Hematopoietic multipotent progenitor cell (in vitro differentiated cells): ENCODE measurements at places on chromosomes 12 and 14. TPM values are rescaled to one million over a fixed set of nuclear protein-coding genes. Genes with fewer than 3 reads are reported as not detected.

DNA sequence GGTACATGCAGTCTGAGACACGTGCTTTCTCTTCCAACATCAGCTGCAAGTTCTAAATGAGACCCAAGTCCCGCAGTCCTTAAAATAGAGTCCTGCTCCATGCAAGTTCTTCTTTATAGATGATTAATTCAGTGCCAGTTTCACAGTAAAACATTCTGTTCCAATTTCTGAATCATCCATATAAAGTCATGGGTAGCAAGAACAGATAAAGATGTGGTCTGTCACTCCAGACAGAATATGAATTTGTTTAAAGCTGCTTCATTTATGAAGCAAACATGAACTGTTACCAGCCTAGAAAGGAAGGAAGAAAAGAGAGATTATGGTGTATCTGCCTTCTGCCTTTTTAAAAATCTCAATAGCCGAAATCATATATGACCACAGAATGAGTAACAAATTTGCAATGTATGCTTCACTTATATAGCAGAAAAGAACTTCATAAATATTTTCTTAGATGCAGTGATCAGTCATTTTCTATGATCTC lies 83.3 kb downstream of the KITLG start:
- DNase-seq, result no peak

DNA sequence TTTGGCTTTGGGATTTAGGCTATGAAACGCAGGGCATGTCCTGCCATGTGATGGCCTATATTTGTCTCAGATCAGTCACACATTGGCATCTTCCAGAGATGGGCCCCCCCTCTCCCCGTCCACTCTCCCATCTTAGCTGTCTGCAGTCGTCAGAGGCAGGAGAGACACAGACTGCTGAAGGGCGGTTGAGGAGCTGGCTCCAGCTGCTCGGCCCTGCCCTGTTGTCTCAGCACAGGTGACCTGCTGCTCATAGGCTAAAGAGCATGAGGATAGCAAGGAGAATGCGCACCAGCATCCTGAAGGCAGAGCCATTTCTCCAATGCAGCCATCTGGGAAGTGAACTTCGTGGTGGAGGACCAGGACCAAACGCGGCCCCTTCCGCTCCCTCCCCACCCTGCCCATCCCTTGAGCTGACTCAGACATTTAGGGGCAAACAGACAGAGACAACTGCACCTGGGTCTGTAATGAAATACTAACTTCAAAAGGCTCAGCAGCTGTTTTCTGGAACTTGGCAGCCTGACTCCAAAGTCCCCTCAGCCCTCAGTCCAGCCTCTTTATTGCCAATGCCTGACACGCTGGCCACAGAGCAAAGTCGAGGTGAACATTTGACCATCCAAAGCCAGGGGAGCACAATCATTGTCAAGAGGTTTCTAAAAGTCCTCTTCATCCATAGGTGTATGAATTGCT lies 22.3 kb downstream of the FZD10 start:
- DNase-seq, result no peak

- no peak for DNase-seq
These were observed 26.9 kb downstream of the SCARB1 start for GRCh38 chr12:124836759-124837158.

- no peak for DNase-seq
These were observed 182.2 kb upstream of the SFSWAP start for GRCh38 chr12:131528667-131529066.

DNA sequence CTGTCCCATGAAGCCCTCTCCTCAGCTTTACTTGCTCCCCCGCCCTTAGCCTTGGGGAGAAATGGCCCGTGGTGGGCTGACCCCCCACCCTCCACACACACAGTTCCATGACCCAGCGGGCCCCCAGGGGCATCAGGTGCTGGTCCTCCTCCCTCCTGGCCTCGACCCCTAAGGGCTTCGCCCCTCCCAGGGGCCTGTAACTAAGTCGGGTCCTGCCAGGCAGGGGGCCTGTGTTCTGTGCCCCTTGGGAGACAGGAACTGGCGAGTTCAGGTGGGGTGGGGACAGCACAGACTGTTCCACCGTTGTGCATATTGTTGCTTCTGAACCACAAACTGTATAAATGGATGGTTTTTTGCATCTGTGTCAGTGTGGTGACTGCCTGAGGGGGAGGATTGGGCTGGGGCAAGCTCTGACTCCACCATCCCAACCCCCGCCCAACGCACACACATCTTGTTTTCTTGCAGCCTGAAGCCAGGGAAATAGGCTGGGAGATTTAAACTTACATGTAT lies 8.8 kb downstream of the TAMALIN start:
- no peak for DNase-seq

The TNS2 gene
- total RNA-seq, result 3.2 TPM

The ATL1 gene
- 11.0 TPM for total RNA-seq

GRCh38 chr12:68773582-68773981 lies 27.6 kb downstream of the SLC35E3 start:
- no peak for DNase-seq

- no peak for DNase-seq
These were observed 108.6 kb upstream of the DYRK2 start for GRCh38 chr12:67539946-67540345.

DNA sequence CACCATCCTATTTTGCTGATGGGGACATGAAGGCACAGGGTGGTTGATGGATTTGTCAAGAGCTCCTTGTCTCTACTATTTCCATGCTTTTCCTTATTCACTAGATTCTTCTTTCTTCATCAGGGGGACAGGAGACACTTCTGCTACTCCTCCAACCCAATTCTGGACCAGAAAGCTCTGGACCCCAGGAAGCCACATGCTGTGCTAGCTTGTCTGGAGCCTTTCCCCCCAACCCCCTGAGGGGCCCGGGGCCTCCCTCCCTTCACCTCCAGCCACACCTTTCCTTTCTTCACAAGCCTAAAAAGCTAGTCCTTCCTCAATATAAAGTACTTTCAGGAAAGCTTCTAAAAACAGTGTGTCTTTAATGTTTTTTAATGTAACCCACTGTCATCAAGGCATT lies 75.1 kb upstream of the CAPRIN2 start:
- DNase-seq, result no peak

DNA sequence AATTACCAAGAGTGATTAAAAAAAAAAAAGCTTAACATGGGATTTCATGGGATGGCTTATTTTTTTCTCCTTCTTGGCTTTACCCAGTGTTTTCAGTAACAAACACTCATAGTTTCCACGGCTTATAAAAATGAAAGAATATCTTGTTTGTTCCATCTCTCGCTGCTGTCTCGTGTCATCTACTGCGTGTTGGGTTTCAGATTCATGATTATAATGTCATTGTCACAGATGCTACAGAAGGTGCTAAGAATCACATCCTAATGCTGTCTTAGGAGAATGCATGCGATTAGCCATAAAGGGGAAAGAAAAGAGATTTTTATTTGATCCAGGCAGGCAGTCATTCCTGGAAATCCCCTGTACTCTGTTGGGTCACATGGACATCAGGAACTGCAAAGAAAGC lies 1267.6 kb upstream of the TMEM132C start:
- no peak for DNase-seq

- DNase-seq, result no peak
These were observed 1.2 kb downstream of the NUDT4 start for GRCh38 chr12:93378998-93379325.

DNA sequence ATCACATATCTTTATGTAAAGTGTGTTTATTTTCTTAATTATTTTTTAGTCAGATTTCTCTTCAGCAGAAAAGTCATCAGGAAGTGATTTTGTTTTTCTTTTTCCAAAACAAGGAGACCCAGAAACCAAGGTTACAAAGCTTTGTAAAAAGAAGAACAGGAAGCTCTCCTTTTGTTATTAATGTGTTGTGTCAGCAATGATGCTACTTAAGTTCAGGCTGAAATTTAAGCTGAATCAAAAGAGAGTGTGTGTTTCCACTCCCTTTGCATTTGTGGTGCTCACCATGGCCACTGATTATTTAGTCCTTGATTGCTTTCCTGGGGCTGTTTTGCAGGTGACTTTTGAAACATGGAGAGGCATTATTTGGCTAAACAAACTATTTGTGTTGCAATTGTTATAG lies 155.3 kb upstream of the ATP2B1 start:
- no peak for DNase-seq

GRCh38 chr14:102323102-102323501 lies 3.6 kb downstream of the ZNF839 start:
- DNase-seq, result no peak

GRCh38 chr12:8482571-8483061 lies 26.9 kb downstream of the CLEC6A start:
- no peak for DNase-seq

The OR6C2 gene
- total RNA-seq, result not detected

DNA sequence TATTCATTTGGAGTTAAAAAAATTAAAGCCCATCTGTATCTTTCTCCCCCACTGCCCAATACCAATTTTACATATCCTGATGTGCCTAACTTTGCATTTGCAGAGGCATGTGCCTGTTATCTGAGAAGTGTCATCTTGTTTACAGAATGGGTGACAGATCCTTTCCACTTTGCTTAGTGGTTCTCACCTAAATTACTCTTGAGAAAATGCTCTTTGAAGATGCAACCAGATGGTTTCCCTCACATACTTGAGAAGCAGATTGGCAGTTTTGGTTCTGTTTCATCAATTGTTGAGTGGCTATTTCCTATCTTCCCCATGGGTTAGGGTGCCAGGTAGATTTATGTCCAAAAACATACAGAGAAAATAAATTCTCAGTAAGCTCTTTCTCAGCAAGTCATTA lies 1051.4 kb upstream of the ATXN7L3B start:
- DNase-seq, result no peak

The A2M gene
- under 0.01 TPM for total RNA-seq

- DNase-seq, result no peak
These were observed 5.1 kb upstream of the DENR start for GRCh38 chr12:122747224-122748135.

GRCh38 chr12:67327466-67327865 lies 58.3 kb downstream of the CAND1 start:
- no peak for DNase-seq

The ESYT1 gene
- 254 TPM for total RNA-seq

DNA sequence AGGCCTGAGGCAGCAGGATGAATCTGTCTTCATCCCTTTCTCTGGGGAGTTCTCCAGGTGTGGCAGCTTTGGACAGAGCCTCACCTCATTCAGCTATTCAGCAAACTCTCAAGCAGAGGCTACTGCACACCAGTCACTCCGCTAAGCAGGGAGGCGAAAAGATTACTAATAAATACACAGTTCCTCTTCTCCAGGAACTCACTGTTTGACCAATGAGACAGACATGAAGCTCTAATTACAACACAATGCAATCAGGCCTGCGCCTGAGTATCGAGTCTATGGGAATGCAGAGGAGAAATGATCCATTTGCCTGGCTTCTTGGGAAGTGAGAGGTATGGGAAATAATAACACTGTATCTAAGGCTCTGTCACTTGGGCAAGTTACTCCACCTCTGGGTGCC lies 178.1 kb downstream of the CRADD start:
- DNase-seq, result no peak

GRCh38 chr12:121678716-121679300 lies 9.4 kb upstream of the MORN3 start:
- DNase-seq, result no peak

The ABCC9 gene
- under 0.01 TPM for total RNA-seq

DNA sequence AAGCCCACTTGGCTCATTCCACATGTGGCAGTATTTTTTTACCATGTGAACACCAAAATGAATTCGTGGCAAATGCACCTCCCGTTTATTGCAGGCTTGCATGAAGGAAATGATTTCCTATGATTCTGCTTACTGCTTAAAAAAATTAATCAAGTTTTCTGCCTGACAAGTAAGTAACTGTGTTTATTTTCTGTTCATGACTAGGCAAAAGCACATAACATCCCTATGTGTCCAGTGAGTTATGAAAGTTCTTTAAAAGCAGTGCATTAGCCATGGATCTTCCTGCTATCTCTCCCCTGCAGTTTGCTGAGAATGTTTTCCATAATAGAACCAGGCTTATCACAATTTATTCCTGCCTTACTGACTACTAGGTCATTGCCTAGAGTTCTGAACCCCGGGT lies 20.4 kb downstream of the GPR65 start:
- no peak for DNase-seq

- no peak for DNase-seq
These were observed 109.4 kb downstream of the ARF6 start for GRCh38 chr14:50001999-50002925.

- no peak for DNase-seq
These were observed 22.1 kb downstream of the CLECL1 start for GRCh38 chr12:9710584-9711375.

The CABP1 gene
- total RNA-seq, result under 0.01 TPM

The TSPAN9 gene
- total RNA-seq, result 0.54 TPM

- no peak for DNase-seq
These were observed 25.6 kb downstream of the STX2 start for GRCh38 chr12:130813436-130813835.

The GUCY2C gene
- not detected for total RNA-seq

The BCL11B gene
- under 0.01 TPM for total RNA-seq

DNA sequence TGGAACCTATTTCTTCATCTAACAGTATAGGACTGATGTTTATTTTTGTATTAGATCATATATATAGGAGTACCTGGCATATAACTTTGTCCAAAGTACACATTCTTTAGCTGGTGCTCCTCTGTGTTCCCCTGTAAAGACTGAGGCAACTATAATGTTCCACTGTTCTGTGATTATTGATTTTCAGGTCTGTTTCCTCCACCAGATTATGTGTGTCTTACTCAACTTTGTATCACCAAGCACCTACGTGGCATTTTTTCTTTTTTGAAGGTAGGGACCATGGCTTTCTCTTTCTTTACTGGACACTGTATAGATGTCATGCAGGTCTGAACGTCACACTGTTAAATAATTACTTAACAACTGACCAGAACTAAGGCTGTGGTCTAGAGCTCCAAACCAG lies 29.3 kb downstream of the BICD1 start:
- no peak for DNase-seq
